ENCODE measurements at places on chromosomes 5 and 9.

DNA sequence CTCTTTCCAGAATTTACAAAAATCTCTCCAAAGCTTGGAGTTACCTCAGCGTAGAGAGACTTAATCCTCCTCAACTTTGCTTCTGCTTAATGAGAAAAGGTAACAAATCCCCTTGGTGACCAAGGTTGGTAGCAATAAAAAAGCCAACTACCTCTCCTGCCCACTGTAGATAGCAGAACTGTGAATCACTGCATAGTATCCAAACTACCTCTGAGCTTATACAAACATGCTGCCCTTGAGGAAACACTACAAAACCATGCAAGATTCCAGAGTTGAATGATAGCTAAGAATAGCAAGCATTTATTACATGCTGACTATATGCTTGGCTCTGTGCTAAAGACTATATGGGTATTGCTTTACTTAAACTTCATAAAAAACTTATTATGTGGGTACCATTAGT lies 2.8 kb upstream of the ADAMTS12 start:
- no peak for DNase-seq

DNA sequence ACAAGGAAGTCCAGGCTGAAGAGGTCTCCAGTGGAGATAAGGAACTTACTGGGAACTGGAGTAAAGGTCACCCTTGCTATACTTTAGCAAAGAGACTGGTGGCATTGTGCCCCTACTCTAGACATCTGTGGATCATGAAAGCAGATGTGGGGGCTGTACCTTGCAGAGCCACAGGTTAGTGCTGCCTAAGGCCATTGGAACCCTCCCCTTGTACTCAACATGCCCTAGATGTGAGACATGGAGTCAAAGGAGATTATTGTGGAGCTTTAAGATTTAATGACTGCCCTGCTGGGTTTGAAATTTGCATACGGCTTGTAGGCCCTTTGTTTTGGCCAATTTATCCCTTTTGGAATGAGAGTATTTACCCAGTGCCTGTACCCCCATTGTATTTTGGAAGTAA lies 397.3 kb upstream of the GRIN3A start:
- no peak for DNase-seq

DNA sequence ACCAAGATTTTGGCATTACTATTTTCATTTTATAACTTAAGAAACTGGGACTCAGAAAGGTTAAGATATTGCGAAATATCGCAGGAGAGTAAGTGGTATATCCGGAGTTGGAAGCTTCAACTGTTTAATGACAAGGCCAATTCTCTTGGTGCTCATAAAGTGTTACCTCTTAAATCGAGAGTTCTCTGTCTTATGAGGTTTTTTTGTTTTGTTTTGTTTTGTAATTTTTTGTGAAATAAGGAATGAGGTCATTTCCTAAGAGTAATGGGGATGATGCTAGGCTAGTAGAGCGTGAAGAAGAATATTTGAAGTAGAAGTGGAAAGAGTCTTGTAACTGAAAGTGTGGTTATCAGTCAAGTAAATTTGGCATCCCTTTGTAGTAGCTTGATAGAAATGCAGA lies 183.2 kb upstream of the DAB2 start:
- DNase-seq, result no peak

- no peak for DNase-seq
These were observed 86.9 kb upstream of the SPATA31D4 start for GRCh38 chr9:81841333-81841732.

- DNase-seq, result no peak
These were observed 7.8 kb downstream of the PLEKHG4B start for GRCh38 chr5:99815-100214.

GRCh38 chr5:81486711-81487110 lies 92.8 kb upstream of the ACOT12 start:
- no peak for DNase-seq
